ENCODE measurements at places on chromosomes 2 and 18.

DNA sequence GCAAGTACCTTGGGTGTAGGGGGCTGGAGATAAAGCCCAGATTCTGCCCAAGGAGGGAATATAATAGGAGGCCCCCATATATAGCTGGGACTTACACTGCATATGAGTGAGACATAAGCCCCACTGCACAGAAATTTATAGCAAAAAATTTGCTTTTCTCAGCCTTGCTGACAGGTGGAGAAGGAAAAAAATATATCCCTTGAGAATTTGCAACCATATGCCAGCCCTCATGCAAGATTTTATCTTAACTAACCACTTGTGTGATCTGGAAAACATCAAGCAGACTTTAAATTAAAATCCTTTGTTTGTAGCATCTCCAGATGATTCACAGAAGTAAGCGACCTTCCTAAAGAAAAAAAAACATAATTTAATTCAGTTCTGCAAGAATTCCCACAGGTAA lies 288.2 kb downstream of the BCL2 start:
- no peak for DNase-seq

GRCh38 chr18:44309185-44309584 lies 371.5 kb upstream of the SETBP1 start:
- DNase-seq, result no peak

DNA sequence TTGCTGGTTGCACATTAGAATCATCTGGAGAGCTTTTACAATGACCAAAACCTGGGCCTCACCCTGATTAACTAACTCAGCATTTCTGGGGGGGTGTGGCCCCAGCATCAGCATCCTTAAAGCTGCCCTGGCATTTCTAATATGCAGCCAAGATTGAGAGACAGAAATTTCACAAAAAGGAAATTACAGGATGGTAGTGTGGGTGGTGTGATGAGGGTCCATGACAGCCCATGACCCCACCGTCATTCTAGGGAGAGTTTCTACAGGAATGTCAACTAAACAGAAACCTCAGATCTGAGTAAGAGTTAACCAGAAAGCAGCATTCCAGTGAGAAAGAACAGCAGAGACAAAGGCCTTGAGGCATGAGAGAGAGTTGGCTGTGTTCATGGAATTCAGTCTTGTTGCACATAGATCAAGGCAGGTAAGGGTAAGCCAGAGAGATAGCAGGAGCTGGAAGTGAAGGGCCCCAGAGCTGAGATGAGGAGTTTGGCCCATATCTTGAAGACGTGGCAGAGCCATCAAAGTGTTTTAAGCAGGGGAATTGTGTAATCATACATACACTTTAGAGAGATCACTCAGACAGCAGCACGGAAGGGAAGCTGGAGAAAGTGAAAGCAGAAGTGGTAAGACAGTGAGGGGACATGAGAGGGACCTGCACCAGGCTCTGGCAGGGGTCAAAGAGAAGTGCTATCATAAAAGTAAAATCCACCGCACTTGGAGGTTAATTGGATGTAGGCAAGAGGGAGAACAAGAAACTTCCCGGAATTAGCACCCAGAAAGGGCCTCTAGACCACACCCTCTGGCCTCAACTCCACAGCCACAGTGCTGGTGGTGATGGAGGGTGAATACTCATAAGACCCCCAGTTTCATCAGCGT lies 7.8 kb upstream of the TRABD2A start:
- DNase-seq, result no peak

DNA sequence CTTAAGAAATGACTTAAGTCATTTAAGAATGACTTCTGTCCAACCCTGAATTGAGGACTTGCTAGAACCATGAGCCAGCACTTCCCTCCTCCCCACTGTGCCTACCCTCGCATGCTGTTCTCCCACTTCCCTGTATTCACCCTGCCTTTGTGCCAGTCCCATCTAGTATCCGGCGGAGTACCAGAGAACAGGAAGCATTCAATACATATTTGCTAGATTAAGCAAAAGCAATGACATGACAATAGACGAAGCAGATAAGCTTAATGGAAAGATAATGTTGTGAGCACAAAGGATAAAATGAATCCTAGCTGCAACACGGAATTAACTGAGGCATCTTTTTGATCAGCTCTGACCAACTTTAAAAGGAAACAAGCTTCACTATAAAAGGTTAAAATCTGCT lies 328.5 kb downstream of the TDRD15 start:
- no peak for DNase-seq

DNA sequence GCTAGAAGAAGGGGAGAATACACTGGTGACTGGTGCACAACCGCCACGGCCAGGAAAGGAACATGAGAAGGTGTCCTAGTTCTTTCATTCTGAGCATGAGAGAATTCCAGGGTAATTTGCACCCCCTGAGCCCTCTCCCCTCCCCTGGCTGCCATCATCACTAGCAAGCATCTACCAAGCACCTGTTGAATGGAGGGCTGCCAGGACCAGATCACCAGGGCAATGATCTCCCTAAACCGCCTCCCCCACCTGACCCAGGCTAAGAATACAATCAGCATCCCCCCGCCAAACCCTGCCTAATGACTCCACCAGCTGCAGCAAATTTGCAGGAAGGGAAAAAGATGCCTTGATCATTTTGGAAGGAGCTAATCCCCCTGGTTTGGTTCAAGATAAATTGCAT lies 100.2 kb downstream of the STPG4 start:
- no peak for DNase-seq

DNA sequence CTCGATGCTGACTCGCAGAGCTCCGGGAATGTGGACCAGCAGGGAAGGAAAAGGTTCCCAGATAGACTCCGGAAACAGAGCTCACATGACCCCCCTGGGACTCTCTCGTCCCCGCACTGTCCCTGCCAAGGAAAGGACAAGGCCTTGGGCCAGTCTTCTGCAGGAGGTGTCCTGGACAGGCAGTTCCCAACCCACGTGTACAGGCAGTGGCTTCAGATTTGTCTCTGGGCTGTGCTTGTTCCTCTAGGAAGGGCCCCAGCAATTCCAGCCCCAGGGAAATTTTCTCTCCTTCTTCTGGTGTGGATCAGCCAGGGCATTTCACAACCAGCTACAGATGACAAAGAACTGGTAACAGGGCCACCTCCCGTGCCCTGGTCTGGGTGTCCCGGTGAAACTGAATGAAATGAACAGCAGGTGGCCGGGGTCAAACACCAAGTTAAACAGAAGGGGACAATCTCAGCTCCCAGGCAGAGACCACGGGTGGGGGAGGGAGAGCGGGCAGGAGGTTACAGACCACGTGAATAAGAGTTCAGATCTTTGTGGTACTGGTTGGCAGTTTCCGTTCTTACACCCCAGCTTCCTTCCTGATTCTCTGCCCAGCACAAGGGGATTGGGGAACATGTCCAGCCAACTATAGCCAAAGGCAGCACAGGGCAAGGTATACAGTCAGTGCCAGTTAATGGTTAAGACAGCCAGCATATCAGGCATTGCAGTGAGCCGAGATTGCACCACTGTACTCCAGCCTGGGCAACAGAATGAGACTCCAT lies 52.2 kb upstream of the CAB39 start:
- no peak for DNase-seq

DNA sequence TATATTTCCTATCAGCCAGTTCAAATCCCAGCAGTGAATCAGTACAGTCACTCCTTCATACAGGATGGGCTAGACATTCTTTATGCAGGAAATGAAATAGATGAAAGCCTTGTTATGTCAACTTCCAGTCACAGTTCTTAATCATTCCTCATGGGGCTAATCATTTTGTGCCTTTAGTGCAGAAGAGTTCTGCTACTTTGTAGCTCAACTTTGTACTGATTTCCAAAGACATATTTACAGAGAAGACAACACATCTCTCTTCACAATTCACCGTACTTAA lies 593.9 kb upstream of the NETO1 start:
- DNase-seq, result no peak

- DNase-seq, result no peak
These were observed 57.4 kb upstream of the EPHA4 start for GRCh38 chr2:221629468-221629867.

GRCh38 chr18:615092-615521 lies 18.3 kb downstream of the CLUL1 start:
- no peak for DNase-seq

DNA sequence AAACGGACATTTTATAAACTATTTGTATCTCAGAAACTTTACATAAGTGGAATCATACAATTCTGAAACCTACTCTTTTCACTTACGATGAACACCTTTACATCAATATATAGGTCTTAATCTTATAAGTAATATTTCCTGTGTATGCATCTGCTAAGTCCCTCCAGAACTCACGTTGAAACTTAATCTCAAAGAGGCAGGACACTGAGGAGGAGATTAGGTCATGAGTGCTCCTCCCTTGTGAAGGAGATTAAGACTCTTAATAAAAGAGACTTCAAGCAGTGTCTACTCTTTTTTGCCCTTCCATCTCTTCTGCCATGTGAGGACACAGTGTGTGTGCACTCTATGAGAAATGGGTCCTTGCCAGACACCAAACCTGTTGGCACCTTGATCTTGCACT lies 94.7 kb upstream of the CDKL4 start:
- DNase-seq, result no peak

- DNase-seq, result no peak
These were observed 254.1 kb upstream of the TMEFF2 start for GRCh38 chr2:192448881-192449280.

- no peak for DNase-seq
These were observed 76.3 kb downstream of the STPG4 start for GRCh38 chr2:47078541-47079482.

- no peak for DNase-seq
These were observed 14.5 kb downstream of the ZNF638 start for GRCh38 chr2:71346065-71346464.

DNA sequence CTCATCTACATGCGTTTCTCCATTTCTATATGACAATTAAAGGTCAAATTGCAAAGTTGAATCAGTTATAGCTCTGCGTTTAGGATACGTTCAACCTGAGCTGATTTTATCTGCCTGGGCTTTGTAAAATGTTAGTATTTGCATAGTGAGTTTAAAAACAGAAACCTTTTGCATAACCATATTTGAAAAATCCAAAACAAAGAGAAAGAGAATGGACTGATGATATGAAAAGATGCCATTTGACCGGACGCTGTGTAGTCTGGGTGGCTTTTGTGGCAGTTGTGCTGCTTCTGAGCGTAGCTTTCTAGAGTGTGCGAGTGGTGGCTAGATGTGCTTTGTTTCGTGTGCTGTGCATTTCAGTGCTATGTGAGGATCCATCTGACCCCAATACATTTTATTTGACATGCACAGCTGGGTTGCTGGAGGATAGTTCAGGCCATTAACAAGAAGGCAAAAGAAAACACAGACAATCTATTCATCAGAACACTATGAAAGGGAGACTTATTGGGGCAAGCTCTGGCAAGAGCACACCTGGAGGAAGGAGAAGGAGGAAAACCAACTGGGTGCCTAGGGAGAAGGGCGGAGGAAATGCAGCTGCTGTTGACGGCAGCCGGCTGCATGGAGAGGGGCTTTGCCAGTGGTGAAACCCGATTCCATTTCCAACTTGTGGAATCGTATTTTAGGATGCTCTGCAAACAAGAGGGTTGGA lies 126.8 kb downstream of the ACOXL start:
- no peak for DNase-seq

- no peak for DNase-seq
These were observed 234.3 kb downstream of the CALCRL start for GRCh38 chr2:187213798-187214197.

DNA sequence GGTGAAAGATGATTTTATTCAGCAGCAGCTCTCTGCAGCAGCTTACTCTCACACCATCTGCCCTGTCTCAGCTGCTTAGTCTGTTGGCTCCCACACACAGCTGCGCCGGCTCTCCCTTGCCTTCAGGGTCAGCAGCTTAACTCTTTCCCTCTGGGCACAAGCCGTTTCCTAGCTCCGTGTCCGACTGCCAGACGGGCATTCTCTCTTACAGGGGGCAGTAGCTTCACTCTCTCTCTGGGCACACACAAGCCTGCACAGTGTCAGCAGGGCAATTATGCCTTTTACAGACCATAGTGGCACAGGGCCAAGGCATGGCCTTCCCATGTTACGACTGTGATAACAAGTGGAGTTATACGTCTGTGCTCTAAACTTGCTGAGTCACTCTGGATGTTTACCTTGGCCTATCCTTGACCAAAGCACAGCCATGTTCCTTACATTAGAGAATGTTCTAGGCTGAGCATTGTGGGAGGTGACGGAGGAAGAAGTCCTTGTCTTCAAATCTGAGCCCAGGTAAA lies 31.7 kb downstream of the PCARE start:
- no peak for DNase-seq

- DNase-seq, result no peak
These were observed 15.8 kb upstream of the COL6A3 start for GRCh38 chr2:237429753-237430152.

- no peak for DNase-seq
These were observed 61.9 kb downstream of the CENPO start for GRCh38 chr2:24855022-24855622.

DNA sequence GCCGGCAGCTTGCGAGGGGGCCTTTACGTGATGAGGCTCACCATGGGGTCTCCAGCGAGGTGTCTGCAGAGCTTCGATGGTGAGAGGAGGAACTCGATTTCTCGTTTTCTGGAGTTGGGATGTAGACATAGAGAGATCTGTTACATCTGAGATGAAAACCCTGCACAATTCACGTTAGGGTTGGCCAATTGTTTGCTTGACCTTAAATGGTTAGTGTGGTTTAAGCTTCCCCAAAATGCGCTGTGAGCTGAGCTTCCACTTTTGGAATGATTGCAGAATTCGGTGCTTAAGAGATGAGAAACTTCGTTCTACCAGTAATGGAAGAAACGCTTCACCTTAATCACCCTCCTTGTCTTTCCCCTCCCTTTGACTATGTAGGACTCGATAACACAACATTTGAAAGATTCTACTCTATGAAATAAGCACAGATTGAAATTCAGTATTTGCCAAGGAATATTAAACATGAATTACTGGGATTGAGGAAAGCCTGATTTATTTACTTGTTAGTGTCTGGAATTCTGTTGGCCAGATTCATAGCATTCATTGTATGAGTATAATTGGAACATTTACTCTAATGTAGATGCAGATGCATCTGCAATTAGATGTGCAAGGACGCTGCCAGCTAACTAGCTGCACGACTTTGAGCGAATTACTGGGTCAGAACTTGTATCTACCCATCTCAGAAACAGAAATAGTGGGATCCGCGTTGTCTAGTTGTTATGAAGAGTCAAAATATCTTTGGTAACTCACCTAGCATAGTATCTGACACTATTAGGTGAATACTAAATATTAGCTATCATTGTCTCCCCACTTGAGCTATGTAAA lies 1.6 kb upstream of the KLF7 start:
- no peak for DNase-seq

DNA sequence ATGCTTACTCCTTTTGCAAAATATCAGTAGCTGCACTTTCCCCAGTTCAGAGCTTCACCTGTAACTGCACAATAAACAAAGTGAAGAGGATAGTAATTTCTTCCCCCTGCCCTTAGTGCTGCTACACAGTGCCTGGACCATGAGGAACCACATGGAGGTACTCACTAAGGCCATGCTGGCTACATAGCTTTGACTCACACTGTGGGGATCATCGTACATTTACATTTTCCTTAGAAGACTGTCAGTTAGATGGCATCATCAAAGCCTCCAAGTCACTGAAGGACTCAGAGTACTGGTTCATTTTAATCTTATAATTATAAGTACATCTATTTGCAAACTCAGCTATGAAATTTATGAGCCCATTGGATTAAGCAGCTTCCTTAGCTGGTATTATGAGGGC lies 1416.5 kb upstream of the CELF4 start:
- DNase-seq, result no peak

GRCh38 chr2:30294133-30294532 lies 62.8 kb downstream of the LBH start:
- DNase-seq, result no peak

Data from T-helper 22 cell (primary cell).